ENCODE measurements at places on chromosomes 16 and 17.
A peak's percentile ranks its signal among the peaks of the same experiment; 100 is the strongest.

DNA sequence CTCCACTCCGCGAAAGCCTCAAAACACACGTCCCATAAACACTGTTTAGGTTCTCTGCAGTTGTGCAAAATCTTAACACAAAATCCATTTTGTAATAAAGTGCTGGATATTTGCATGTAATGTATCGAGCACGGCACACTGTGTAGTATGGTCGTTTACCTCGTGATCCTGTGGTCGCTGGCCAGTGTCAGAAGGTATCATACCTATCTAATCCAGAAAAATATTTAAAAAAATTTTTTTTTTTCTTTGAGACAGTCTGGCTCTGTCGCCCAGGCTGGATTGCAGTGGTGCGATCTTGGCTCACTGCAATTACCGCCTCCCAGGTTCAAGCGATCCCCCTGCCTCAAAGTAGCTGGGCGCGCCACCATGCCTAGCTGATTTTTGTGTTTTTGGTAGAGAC is 996 bp downstream of the RPL38 start:
- DNase-seq, result no peak

- no peak for DNase-seq
Measured at GRCh38 chr17:16100737-16101400, 101.2 kb downstream of the TTC19 start.

DNA sequence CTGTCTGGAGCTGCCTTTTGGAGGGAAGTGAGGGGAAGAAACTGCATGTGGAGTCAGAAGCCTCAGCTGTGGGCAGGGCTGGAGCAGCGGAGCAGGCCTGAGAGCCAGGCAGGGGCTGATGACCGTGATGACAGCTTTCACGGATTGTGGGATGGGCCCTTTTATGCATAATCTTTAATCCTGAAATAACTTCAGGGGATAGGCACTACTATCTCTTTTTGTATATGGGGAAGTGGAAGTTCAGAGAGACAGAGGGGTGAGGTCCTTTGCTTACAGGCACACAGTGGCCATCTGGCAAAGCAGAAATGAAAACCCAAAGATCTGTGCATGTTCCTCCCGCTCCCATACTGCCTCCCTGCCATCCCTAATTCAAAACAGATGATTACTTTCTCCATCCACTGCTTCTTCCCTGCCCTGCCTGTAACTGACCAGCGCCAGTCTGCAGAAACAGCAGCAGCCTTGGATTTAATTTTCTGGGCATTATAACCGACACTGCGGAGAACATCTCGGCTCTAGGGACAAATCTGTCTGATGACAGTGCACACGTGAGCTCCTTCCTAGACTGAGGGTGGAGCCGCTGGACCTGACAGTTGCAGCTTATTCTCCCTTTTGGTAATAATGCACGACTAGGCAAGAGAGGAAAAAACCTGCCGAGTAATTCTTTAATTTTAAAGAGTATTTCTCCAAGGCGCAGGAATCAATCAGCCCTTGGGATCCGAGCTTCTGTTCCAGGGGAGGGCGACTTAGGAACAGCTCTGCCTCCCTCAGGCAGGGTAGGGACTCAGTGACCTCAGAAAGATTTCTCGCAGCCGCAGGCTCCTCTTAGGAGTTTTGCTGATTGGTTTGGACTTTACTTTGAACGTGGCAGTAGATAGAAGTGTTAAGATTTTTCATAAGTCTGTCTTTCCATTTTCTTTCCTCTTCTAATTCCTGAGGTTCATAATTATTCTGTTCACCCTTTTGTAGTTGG is 95.4 kb downstream of the UTP18 start:
- DNase-seq, result no peak

DNA sequence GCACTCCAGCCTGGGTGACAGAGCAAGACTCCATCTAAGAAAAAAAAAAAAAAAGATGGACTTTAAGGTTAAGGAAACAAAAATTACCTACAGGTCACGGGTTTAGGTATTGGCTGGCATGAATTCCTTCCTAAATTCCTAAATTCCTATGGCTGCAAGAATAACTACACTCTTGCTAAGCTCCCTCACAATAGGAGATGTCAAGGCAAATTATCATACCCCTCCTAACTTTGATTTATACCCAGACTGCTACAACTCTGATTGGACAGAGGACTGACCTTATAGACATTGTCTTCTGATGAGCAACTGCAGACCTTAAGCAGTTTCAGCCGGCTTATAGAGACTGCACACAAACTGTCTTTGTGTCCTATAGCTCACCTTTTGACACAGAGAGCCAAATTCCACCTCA is 25.1 kb upstream of the TMC7 start:
- no peak for DNase-seq

DNA sequence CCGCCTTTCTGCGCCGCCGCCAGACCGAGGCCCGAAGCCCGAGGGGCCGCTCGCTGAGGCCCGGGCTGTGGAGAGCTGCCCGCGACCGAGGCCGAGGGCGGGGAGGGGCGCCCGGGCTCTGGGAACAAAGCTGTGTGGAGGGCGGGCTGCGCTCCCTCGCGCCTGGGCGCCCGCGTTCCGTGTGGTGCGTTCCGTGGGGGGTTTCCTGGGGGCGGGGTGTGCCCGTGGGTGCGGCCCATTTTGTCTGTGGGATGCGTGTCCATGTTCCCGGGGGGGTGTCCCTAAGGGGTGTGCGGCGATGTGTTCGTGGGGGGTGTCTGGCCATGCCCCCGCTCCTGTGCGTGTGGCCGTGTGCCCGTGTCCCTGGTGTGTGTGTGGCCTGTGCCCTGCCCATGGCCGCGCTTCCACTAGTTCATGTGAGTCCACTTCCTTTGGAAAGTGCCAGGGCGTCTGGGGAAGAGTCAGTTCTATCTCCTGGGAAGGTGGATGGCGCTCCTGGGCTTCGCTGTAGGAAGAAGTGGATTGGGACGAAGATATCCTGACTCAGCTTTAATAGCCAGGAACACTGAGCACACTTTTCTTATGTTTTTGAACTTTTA is 520 bp downstream of the JPT2 start:
- DNase-seq, result no peak

GRCh38 chr16:2095918-2096582 is 39.6 kb downstream of the PKD1 start:
- DNase-seq, result no peak

- no peak for DNase-seq
Measured at GRCh38 chr16:30846649-30847402, 47.1 kb downstream of the BCL7C start.

DNA sequence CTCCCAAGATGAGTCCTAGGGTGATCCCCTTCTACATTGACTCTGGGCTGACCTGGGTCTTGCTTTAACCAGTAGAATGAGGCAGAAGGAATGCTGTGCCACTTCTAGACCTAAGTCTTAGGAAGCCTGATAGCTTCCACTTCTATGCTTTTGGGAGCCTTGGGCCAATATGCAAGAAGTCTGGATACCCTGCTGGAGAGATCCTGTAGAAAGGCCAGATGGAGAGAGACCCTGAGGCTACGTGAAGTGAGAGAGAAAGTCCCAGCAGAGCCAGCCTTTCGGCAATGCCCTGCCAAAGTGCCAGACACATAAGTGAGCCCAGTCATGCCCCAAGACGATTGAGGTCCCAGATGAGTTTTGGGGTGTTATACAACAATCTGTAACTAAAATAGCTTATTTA is 1.7 kb downstream of the KRT222 start:
- DNase-seq, result no peak

DNA sequence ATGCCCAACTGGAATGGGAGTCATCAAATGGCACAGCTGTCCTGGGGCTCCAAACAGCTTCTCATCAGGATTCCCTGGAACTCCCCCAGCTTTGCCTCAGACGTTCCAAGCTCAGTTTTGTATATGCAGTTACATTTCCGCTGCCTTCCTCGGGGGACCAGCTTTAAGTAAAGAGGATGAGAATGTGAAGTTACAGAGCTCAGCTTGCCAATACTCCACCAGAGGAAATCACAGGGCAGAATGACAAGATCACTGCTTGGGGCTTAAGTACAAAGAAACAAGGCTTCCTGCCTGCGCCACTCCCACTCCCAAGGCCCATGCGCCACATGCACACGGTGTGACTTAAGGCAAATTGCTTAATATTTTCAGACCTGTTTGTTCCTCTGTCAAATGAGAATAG is 272.4 kb upstream of the CDH11 start:
- no peak for DNase-seq

DNA sequence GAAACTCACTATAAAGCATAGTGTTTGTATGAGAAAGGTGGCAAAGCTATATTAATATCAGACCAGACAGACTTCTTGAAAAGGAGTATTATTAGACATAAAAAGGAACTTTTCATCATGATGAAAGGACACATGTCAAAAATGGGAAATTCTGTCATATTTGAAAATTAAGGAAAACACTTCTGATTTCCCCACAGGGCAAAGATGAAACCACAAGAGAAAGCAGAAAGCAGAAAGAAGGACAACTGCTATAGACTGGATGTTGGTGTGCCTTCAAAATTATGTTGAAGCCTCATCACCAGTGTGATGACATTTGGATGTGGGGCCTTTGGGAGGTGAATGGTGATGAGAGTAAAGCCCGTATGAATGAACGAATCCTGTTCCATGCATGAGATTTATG is 193.0 kb downstream of the STX8 start:
- no peak for DNase-seq

- DNase-seq, result no peak
Measured at GRCh38 chr17:5813357-5813756, 229.0 kb upstream of the NLRP1 start.

- DNase-seq, result no peak
Measured at GRCh38 chr17:8488491-8488890, 52.8 kb downstream of the NDEL1 start.

DNA sequence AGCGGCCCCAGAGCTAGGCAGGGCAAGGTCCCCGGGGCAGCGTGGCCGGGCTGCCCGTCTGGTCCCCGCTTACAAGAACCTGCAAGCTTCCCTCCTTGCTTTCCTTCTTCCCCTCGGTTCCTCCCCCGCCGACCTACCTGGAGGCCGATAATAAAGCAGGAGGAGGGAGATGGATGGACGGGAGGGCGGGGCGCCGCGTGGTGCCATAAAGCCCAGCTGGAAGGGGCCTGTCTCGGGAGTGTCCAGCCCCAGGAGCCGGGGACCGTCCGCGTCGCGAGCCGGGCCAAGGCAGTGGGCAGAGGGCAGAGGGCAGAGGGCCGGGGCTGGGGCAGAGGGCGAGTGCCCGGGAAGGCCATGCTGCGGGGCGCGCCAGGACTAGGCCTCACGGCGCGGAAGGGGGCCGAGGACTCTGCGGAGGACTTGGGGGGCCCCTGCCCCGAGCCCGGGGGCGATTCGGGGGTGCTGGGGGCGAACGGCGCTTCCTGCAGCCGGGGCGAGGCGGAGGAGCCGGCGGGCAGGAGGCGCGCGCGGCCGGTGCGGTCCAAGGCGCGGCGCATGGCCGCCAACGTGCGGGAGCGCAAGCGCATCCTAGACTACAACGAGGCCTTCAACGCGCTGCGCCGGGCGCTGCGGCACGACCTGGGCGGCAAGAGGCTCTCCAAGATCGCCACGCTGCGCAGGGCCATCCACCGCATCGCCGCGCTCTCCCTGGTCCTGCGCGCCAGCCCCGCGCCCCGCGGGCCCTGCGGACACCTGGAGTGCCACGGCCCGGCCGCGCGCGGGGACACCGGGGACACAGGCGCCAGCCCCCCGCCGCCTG is at the start of gene BHLHA9:
Gene BHLHA9 (plus strand): TSS at position 235 of the 820 bp plus-strand sequence. CDS start 120 bp downstream, at position 355.
- DNase-seq, result no peak

GRCh38 chr17:82751171-82751570 is 694 bp upstream of the TBCD start:
- DNase-seq, result no peak

- DNase-seq, result no peak
Measured at GRCh38 chr17:74307984-74308773, 17.8 kb upstream of the KIF19 start.

- peak; percentile 55 for DNase-seq
Measured at GRCh38 chr17:50771991-50772785, 4.9 kb upstream of the ANKRD40CL start.

- DNase-seq, result no peak
Measured at GRCh38 chr17:47812146-47812920, 9.3 kb downstream of the OSBPL7 start.

- DNase-seq, result no peak
Measured at GRCh38 chr16:15857724-15858560, 1.1 kb upstream of the MYH11 start.

DNA sequence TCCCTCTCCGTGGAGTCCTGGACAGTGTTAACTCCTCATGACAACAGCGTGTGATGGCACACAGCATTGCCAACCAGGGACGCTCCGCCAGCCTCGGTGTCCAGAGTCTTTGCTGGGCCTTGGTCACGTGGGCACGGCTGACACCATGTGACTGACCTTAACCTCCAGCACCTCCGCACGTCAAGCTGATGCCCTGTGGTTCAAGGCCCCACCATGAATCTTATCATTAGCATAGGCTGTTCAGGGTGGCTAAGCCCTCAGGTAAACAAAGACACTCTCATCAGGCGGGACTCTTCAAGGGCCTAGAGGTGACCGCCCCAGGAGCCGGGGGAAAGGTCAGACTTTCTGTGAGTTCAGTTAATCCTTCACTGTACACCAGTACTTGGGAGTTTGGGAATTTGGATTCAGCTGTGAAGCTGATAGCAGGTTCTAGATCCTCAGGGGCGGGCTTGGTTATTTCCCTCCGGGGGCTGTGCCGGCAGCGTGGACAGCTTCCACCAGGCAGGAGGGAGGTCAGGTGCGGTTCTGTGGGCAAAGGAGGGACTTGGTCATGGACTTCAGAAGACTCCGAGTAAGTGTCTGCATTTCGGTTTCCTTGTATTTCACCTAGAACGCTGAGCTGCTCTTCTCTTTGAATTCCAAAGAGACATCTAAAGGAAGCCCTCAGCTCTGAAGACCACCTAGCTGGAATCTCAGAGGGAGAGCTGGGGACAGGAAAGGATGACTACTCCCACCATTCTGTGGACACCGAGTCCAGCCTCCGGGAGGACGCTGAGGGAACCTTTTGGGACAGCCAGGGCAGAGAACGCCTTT is 195.5 kb upstream of the CIBAR2 start:
- DNase-seq, result no peak

DNA sequence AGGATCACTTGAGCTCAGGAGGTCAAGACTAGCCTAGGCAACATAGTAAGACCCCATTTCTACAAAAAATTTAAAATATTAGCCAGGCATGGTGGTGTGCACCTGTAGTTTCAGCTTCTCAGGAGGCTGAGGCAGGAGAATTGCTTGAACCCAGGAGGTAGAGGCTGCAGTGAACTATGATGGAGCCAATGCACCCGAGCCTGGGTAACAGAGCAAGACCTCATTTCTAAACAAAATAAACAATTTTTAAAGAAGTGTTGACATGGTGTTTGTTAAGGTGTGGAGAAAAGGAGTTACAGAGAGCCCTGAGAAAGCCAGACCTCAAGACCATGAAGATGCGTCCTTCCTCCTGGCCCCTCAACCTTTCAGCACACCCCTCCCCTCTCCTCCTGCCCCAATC is 37.6 kb upstream of the C1QL1 start:
- no peak for DNase-seq

GRCh38 chr17:9818760-9819159 is 3.1 kb downstream of the GSG1L2 start:
- DNase-seq, result no peak

GRCh38 chr16:85079785-85080570 is 32.3 kb downstream of the CIBAR2 start:
- no peak for DNase-seq

Data from GM12891 (cell line).